Nephron progenitor cell (in vitro differentiated cells): ENCODE measurements at places on chromosomes 7 and 10.
A peak's percentile ranks its signal among the peaks of the same experiment; 100 is the strongest.

- no peak for DNase-seq
These were observed 53.3 kb downstream of the ZMYND11 start for GRCh38 chr10:188546-188945.

DNA sequence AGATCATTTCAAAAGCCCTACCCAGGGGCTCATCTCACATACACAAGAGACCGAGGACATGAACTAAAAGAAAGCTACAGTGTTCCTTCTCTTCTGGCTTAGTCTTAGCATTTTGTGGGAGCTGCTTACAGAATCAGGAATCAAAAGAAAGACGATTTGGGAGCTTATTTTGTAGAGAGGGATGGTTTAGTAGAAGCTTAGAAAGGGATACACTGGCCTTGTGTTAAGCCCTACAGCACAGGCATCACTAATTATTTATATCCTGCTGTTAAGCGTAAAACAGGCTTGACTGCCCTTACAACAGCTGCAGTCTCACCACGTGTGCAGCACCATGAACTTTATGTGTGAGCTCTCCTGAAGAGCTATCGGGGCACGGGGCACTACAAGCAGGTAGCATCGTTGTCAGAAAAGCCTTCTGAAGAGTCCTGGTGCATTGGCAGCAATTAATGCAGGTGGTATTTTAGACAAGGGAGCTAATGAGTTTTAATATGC, 798.3 kb downstream of the NXPH1 start:
- no peak for DNase-seq

GRCh38 chr10:125160856-125161706, 718 bp upstream of the CTBP2 start:
- peak; percentile 82 for DNase-seq

- DNase-seq: no peak
These were observed 139.9 kb upstream of the DGKB start for GRCh38 chr7:15042285-15043065.

DNA sequence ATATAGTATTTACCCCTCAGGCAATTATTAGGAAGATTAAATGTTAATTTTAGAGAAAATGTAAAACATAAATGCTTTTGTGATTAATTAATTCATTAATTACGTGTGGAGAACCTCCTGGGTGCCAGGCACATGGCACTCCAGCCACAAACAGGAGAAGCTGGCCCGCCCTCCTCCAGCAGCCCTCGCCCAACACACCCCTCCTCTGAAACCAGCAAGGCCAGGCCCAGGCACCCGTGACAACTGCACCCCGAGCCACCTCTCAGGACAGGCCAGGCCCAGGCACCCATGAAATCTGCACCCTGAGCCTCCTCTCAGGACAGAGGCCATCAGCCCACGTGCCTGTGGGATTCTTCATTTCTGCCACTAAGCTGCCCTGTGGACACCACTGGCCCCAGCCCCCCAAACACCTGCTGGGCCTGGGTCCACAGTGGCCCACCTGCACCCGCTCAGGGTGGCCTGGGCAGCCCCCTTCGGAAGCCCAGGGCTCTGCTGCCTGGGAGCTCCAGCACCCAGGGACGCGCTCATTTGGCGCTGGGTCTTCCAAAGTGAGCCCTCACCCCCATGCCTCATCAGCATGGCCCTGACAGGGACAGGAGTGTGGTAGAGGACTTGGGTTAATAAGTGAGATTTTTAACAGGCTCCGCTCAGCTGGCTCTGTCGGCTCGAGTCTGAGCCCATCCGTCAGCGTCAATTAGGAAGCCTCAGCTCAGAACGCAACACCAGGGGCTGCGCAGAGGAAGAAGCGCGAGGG, 482.1 kb downstream of the DNAJB6 start:
- DNase-seq: no peak

GRCh38 chr7:100765250-100765649, 31.9 kb downstream of the ZAN start:
- no peak for DNase-seq

DNA sequence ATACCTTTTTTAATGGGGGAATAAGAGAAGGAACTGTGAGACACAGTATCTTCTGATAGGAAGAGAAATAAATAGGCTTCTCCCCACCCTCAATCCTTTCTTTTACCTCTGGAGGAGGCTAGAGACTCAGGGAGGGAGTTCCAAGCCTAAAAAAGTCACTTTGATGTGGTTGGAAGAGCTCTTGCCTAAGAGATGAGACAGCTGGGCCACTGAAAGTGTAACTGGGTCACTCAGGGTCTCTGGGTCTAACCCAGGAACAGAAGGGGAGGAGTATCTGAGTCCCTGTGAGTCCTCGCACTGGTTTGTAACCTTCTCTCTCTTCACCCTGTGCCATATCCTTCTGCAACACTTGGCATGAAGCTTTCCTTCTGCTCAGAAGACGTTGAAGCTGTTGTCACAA, 222.9 kb upstream of the AGK start:
- DNase-seq: no peak

DNA sequence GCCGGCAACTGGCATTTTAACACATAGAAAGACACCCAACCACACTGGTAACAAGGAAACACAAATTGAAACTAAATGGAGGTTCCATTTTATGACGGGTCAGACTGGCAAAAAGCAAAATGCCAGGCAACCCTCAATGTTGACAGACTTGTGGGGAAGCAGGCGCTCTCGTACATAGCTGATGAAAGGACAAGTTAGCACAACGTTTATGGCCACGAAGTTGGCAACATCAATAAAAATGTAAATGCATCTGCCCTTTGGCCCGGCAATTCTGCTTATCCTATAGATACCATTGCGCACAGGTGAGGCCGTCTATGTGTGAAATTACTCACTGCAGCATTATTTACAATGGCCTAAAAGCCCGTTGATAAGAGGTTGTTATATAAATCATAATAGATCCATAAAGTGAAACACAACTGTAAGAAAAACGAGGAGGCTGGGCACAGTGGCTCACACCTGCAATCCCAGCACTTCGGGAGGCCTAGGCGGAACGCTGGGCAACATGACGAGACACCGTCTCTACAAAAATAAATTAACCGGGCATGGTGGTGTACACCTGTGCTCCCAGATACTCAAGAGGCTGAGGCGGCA, 39.8 kb downstream of the FOXL3 start:
- no peak for DNase-seq

DNA sequence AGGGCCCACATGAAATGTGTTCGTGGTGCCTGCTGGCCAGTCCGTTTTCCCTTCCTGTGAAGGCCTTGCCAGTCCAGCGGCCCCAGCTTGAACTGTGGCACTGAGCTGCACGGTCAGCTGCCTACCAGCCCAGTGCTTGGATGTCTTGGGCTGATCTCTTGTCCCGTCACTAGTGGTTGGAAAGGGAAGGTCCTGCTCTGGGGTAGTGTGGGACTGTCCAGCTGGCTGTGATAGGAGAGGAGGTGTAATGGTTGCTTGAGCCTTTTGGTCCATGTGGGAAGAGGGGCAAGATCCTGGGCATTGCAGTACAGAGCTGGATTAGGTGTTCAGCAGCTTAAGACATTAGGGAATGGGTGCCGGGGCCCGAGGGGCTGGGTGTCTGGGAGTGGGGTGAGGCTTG, 15.0 kb downstream of the BUD23 start:
- DNase-seq: no peak

DNA sequence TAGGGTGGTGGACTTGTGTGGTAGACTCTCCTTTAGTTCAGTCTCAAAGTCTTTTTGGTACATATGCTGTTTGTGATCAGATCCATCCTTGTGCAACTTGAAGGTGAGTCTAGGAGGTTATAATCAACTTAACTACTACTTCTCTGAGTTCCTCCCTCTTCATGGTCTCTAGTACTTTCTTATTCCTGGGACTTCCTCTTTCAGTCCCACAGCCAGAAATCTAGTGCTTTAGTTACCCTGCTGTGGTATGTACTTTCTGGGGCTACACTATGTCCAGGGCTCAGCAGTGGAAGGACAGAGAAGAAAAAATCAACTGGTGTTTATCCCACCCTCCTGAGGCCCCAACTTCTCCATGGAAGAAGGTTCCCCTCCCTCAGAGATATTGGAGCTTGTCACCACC, 19.4 kb upstream of the ATAD1 start:
- DNase-seq: no peak

DNA sequence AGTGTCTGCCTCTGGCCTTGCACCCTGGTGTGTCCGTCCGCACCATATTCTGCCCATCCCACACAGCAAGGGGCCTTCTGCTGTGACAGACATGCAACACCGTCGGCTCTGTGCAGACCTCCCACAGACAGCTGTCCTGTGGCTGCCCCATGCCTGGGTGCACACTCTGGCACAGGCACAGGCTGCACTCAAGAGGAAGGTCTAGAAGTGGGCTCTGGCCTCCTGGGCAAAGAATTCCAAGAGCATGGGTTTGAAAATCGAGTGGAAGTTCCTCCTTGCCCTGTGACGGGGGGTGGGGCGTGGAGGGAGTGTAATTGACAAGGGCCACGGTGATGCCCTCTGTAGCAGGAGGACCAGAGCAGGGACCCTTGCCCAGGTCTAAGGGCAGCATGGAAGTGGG, 4.3 kb upstream of the LOXL4 start:
- no peak for DNase-seq

GRCh38 chr7:132742189-132742612, 165.9 kb upstream of the PLXNA4 start:
- no peak for DNase-seq

DNA sequence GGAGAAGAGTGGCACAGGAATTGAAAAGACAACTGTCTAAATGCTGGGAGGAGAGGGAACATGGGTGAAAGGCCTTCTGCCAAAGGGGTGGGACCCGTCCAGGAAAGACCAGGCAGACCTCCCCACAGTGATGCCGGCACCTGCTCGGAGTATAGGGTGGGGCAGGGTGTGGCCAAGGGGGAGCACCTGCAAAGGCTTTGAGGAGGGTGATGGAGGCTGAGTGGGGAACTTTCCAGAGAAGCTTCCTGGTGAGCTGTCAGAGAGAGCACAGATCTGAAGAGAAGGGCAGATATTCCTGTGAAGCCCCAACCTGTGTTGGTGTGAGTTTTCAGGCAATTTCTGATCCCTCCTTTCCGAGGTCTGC, 263.4 kb upstream of the GRB10 start:
- DNase-seq: no peak

GRCh38 chr7:134422638-134423037, 36.3 kb downstream of the AKR1B1 start:
- peak; percentile 12 for DNase-seq

- DNase-seq: no peak
These were observed 54.1 kb downstream of the ABLIM1 start for GRCh38 chr10:114603948-114604347.

DNA sequence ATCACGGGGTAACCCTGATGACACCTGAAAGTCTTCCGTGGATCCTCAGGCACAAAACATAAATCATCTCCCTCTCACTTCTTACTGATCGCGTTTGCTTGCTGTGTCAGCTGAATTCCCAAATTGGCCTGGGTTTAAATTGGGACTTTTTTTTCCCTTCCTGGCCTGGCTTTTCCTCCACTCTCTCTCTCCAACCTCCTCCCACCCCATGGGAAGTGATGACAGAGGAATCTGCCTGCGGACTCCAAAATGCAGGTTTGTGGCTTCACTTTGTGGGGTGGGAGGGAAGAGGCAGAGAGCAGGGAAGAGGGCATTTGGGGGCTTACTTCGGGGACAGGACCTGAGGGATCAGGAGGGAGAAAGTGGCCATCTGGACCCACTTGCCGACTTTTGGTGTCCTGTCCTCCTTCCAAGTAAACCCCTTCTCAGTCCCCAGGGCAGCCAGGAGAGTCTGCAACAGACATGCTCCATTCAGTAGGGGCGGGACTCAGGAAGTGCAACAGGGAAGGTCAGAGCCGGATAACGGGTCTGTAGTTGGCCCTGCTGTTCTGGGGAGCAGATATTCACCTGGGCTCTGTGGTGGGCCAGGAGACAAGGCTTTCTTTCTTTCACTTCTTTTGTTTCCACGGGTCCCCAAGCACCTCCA, 172.7 kb downstream of the PLXNA4 start:
- no peak for DNase-seq

GRCh38 chr10:3820255-3820654, 35.2 kb upstream of the KLF6 start:
- no peak for DNase-seq

DNA sequence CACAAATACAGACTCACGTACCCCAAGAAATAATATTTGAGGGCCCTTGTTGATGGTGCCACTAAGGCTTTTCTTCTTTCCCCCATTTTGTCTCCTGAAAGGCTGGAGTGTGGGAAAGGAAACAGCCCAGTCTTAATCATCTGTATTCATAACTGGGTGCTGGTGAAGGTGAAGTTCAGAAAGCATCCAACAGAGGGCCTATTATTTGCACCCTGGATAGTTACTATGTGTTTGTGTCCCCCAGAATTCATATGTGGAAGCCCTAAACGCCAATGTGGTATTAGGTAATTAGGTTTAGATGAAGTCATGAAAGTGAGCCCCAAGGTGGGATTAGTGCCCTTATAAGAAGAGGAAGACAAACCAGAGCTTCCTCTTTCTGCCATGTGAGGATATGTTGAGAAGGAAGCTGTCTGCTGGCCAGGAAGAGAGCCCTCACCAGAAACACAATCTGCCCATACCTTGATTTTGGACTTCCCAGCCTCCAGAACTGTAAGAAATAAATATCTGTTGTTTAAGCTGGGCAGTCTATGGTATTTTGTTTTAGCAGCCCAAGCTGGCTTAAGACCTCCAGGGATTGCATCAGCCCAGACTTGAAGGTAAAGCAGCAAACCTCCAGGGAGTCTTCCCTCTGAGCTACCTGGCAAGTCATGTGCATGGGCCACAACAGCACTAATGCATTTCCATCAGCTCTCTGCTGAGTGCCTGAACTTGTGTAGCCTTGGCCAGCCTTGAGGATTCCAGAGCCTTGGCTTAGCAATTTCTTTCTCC, 90.0 kb upstream of the ADRB1 start:
- DNase-seq: no peak

DNA sequence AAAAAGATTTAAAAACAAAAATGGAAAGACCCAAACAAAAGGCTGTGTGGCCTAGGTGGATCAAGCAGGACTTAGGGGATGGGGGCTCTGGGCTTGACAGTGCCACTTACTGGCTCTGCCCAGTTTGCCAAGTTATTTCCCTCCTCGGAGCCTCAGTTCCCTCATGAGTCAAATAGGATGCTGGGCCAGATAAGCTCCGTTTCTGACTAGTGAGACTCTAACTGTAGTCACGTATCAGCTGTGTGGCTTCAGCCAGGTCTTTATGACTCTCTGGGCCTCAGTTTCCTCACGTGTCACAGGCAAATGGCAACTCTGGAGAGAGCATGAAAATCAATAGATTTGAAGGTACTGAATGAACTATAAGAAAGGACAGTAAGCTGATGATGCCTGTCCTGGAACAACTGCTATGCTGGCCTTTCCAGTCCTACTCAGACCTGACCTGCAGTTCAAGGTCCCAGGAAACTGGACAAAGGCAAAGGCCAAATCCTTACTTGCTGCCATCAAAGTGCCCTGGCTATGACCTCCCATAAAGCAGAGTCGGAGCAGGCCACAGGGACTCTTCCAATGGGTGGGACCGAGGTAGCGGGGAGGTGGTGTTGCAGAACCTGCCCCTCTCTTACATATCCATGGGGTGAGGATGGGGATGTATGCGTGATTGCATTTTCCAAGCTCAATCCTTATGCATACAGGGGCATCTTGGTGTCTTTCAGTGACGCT, 27.0 kb downstream of the FAM53B start:
- DNase-seq: no peak
